Stimulated activated CD4-positive, alpha-beta T cell treated with anti-CD3 and anti-CD28 coated beads, Interleukin-1b, Interleukin-23, amount 100 ng/mL, for 1 hour (primary cell): ENCODE measurements at places on chromosomes 13 and 19.

DNA sequence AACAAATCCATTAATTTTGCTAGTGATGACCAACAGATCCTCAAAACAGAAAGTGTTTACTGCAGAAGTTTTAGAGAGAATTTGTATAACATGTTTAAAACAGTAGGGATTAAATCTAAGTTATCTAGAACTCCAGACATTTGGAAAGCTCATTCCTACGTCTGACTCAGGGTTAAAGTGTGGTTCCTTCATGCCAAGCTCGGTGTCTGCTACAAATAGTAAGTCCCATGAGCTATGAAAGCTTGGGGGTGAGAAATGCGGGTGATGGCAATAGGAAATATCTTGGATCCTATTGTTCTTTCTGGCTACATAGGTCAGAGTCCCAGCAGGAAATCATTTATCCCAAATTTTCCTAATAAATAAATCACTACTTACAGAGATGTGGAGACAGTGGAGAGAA, 867.1 kb downstream of the UQCRFS1 start:
- DNase-seq: no peak

DNA sequence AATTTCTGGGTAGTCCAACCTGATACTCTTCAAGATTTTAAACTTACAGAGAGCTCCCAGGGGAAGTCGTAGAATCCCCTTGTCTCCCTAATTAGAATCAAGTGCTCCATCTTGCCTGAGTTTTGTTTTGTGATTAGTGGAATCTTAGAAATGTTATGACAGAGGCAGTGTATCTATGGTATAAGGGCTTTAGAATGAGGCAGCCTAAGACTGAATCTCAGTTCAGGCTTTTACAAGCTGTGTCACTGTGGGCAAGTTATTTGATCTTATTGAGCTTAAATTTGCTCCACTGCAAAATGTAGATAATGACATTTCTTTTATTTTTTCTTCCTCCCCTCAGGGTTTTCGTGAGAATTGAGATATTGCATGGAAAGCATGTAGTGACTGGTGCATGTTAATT, 215.5 kb downstream of the POSTN start:
- no peak for DNase-seq

GRCh38 chr19:38337360-38337653, 1.7 kb downstream of the CATSPERG start:
- DNase-seq: no peak

DNA sequence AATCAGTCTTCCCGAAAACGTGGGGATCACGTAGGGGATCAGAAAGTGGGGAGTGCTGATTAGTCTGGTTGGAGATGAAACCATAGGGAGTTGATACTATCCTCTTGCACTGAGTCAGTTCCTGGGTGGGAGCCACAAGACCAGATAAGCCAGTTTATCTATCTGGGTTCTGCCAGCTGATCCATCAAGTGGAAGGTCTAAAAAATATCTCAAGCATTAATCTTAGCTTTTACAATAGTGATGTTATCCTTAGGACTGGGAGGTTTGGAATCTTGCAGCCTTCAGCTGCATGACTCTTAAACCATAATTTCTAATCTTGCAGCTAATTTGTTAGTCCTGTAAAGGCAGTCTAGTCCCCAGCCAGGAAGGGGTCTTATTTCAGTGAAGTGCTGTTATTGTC, 2474.2 kb downstream of the PCDH9 start:
- no peak for DNase-seq

DNA sequence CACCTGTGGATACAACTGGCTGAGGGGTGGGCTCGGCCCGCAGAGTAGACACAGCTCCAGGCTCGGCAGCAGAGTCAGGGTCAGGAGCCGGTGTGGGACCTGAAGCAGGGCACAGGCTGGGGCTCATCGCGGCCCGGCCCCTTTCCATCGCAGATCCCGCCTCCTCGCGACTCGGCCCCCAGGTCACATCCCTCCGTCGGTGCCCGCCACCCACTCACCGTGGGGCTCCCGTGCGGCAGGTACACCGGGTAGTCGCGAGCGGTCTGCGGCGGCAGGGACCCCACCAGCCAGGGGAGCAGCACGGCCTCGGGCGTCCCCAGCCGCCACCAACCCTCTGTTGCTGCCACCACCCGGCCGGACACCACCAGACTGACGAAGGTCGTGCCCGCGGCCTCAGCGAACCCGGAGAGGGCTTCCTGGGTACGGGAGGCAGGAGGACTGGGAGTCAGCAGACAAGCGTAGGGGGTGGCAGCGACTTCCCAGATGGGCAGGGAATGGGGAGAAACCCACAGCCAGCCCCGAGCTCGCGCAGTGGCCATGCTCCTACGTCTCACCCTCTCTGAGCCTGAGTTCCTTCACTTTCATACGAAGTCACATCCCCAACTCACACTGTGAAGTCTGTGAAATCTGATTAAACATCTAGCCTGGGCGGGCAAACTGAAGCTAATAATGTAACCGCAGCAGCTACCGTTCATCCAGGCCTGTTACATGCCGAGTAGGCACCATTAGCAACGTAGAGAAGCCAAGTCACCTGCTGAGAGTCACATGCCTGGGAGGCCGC, 3.7 kb downstream of the FUZ start:
- no peak for DNase-seq

GRCh38 chr19:17495639-17496296, 15.7 kb upstream of the PGLS start:
- DNase-seq: no peak

DNA sequence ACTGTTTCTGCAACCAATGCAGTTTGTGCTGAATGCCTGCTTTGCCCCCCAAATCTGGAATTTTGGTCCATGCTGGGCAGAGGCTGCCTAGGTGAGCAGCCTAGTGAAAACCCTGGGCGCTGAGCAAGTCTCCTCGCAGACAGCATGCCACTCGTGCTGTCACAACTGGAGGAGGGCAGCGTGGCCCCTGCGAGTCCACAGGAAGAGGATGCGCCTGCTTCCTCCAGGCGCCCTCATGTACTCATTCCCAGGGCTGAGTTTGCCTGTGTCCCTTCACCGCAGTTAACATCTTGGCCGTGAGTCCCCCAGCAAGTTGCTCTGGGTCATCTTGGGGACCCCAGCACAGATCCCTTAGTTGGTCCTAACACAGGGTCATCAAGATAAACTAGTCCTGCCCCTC, 26.2 kb upstream of the TMEM160 start:
- DNase-seq: no peak

DNA sequence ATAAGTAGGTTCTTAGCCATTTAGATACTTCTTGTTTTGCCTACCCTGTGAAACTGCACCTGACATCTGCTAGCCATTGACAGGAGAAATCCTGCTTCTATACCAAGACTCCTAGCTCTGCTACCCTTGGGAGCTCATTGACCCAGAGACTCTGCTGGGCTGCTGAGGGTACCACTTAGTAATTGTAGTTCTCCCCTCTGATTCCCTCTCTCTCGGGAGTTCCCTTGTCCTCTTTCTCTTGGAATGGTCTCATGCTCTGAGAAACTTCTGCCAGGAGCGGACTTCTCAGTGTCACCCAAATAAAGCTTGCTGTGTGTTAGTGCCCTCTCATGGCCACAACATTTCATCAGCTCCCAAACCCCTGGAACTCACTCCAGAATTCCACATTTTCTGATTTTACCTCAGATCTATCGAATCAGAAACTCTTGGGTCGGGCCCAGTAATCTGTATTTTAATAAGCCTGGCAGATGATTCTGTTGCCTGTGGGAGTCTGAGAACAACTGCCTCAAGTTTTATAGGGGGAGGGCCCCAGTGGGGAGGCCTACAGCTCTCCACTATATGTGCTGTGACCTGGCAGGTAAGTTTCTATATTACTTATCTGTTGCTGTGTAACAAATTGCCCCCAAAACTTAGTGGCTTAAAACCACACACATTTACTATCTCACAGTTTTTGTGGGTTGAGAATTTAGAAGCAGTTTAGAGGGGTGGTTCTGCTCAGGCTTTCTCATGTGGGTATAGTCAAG, 221.1 kb downstream of the TDRD3 start:
- no peak for DNase-seq

- DNase-seq: no peak
Observed at GRCh38 chr19:35915443-35915842, 7.3 kb upstream of the TYROBP start.

DNA sequence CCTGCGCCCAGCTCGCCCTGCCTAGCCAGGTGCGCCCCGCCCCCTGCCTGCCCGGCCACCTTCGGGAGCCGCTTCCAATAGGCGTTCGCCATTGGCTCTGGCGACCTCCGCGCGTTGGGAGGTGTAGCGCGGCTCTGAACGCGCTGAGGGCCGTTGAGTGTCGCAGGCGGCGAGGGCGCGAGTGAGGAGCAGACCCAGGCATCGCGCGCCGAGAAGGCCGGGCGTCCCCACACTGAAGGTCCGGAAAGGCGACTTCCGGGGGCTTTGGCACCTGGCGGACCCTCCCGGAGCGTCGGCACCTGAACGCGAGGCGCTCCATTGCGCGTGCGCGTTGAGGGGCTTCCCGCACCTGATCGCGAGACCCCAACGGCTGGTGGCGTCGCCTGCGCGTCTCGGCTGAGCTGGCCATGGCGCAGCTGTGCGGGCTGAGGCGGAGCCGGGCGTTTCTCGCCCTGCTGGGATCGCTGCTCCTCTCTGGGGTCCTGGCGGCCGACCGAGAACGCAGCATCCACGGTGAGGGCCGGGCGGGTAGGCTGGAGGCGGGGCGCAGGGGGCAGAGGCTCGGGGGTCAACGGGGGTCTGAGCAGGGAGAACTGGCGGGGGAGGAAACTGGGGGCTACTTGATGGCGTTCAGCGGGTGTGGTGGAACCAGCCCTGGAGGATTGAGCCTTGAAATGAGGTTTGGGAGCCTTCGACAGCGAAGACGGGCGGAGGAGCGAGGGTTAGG, at the start of gene SPINT2:
Gene SPINT2, plus strand, starts transcription at position 88 of the 727 bp plus-strand sequence. Its CDS starts 320 bp downstream, at position 408.
- DNase-seq: no peak

DNA sequence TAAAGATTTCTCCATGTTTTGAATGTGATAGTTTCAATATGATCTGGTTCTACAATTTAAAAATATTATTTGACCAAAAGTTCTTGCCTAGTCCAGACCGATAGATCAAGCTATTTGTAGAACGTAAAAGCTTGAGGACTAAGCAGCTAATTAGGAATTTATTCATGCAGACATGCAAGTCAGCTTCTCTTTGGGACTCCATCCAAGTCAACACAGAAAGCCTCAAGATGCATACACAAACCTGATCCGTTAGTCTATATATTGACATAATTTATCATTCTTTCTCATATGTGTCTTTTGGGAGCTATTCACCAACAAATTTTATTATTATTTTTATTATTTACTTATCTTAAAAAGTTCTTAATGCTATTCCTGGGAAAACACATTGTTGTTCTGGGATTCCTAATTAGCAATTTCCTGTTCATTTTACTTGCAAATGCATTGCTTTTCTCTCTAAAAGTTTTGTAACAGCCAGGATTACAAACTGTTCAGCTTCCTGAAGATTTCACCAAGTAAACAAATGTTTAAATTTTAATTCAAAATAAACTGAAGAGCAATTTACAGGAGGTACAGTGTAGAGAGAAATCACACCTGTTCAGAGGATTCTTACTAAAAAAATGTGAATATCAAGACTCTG, 375.3 kb downstream of the GPC5 start:
- no peak for DNase-seq
